ENCODE measurements at places on chromosomes 2 and 18. TPM values are rescaled to one million over a fixed set of nuclear protein-coding genes. Genes with fewer than 3 reads are reported as not detected.

The APOB gene
- 0.10 TPM for total RNA-seq

The GPD2 gene
- 42.1 TPM for total RNA-seq

The EXOC6B gene
- 22.2 TPM for total RNA-seq

The SERPINB3 gene
- total RNA-seq, result not detected

The TEKT4 gene
- not detected for total RNA-seq

The SNED1 gene
- 59.8 TPM for total RNA-seq

The GPR75 gene
- total RNA-seq, result 3.9 TPM

Measured in vein endothelial cell (primary cell).